ENCODE measurements at places on chromosomes 12 and 14.

GRCh38 chr12:87491089-87491488 lies 538.1 kb downstream of the C12orf50 start:
- DNase-seq: no peak

DNA sequence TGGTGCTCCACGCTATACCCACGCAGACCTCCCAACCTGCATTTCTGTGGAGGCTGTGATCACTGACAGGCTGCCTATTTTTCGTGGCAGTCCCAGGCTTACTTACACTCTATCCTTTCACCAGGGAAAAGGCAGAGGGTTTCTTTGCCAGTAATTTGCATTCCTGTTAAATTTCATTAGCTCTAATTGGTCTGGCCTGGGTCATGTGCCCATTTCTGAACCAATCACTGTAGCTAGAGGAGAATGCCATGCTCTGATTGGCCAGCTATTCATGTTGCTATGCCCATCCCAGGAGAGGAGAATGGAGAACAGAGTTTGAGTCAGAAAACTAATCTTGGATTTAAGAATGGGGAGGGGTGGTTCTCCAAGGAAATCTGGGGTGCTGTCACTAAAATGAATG lies 43.2 kb upstream of the TUNAR start:
- DNase-seq: no peak

DNA sequence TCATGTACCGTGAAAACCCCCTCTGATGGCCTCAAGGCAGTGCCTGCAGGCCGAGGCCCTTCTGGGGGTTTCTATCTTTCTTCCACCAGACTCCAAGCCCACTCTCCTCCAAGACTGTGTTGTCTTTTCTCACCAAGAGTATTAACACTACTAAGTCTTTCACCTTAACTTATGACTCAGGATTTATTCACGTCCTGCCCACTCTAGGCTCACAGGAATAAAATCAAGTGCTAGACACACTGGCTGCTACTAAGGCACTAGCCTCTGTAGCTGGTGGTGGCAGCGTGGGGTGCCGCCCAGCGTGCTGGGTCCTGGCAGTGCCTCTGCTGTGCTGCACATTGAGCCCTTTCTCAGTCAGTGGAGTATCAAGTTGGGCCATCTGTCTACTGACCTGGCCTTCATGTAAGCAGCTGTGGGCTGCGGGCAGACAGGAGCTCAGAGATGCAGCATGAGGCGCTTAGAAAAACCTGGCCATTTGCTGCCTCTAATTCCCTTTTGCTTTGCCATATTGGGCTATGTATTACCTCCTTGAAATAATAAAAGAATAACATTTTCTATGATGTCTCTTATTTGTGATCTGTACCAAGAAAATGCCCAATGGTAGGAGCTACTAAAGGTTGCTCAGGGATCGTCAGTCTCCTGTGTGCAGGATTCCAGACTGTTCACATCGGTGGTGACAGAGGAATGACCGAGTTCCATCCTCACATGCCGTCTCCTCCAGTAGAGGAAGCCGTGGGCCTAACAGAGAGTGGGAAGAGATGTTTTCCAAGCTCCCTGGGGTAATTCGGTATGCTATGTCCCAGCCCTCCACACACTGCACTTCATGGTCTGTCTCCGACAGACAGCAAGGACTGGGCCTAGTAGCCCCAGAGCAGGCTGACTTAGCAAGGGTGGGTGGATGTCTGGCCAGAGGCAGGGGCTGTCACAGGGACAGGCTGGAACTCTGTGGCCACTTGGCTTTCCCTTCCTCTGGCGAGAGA lies 39.9 kb downstream of the MAX start:
- no peak for DNase-seq

GRCh38 chr12:93918262-93918661 lies 230.1 kb upstream of the PLXNC1 start:
- no peak for DNase-seq

DNA sequence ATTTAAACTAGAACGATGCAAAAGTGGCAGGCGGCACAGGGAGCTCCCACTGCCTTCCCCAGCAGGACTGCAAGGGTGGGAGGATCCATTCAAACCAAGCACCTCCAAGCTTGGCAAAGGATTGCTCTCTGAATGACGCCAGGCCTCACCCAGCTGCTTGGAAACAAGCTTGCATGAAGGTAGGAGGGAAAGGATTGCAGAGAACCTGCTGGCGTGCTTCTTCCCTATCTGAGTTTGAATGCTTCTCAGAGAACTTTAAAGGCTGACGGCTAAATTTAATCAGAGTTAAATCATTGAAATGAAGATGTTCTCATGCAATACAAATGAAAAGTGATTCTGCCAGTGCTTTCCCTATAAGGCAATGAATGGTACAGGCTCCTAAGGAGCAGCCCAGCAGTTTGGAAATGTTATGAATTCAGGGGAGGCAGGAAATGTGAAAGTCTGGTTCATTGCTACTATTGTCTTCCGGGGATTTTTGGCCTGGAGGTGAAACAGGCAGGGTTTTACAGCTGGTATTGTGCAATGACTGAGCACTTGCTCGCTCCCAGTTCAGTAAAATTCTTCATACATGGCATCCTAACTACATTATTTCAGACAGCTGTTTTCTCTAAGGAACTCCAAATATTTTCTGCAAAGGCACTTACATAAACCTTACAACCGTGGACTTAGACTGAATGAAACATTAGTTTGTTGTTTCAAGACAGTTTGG lies 31.9 kb upstream of the DUSP6 start:
- no peak for DNase-seq
